Activated T-helper 9 cell treated with anti-CD3 and anti-CD28 coated beads, Interleukin-2, amount 50 U/mL, for 16 hours (primary cell): ENCODE measurements at places on chromosomes 7 and 10.

DNA sequence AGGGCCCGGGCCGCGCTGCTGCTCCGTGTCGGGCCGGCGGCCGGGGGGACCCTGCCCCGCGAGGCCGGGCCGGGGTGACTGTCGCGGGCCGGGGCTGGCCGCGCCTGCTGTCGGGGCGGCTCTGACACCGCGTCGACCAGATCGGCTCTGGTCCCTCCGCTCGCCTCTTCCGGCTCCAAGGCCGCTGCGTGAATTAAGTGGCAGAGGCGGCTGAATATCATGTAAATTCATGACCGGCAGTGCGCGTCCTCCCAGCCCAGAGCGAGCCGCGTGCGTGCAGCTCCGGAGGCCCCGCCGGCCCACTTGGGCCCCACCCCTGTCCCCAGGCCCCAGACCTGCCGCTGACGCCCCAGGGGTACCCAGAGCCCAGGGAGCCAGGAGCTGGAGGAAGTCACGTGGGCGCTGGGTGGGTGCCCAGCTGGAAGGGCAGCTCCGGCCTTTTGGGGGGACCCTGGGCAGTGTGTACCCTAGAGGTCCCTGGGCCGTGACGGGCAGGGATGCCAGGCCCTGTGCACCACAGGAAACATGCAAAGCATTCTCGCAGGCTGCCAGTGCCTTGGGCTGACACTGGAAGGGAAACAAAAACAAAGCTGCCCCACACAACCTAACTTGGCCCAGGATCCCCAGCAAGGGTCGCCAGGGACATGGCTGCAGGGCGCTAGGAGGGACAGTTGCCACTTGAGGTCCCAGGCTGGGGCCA, 584.0 kb upstream of the MKI67 start:
- DNase-seq: no peak

DNA sequence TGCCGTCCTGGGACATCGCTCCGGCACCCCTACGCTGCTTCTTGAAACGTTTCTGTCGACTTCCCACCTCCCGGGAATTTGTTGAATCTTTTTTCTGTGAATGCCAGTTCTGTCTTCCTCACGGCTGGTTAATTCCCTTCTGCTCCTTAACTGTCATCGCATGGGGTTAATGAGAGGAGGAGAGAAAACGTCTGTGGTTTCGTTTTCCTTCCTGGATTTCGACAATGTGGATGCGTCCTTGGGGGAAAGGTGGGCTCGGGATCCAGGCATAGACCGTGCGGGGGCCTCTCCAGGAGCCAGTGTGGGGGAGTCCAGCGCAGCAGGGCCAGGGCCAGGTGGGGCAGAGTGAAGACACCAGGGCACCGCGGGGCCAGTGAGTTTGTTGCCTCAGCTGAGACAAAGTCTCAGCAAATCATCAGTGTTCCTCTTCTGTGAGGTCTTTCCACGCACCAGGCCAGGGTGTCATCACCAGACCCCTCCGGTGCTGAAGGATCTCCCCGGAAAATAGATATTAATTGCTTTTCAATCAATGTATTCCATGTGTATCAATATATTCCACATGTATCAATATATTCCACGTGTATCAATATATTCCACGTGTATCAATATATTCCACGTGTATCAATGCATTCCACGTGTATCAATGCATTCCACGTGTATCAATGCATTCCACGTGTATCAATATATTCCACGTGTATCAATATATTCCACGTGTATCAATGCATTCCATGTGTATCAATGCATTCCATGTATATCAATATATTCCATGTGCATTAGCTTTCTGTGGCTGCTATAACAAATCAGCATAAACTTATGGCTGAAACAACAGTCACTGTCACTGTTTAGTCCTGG, 33.7 kb upstream of the CFAP46 start:
- DNase-seq: no peak

GRCh38 chr7:12930534-12930933, 243.1 kb downstream of the ARL4A start:
- no peak for DNase-seq

DNA sequence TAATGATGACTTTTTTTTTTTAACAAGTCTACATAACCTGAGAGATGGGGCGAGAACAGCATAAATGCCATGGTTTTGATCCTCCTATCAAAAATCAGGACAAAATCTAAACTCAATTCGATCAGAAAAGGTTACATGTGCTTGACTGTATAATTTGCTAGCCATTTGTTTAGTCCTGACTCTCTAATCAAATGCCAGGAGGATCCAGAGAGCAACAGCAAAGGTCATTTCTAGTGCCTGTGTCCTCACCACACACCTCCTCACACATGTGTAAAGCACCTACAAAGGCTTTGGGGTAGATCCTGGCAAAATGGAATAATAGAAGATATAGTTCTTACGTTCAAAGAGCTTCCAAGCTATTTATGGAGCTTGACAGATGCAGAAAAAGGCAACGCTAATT, 11.0 kb upstream of the FAS start:
- no peak for DNase-seq

DNA sequence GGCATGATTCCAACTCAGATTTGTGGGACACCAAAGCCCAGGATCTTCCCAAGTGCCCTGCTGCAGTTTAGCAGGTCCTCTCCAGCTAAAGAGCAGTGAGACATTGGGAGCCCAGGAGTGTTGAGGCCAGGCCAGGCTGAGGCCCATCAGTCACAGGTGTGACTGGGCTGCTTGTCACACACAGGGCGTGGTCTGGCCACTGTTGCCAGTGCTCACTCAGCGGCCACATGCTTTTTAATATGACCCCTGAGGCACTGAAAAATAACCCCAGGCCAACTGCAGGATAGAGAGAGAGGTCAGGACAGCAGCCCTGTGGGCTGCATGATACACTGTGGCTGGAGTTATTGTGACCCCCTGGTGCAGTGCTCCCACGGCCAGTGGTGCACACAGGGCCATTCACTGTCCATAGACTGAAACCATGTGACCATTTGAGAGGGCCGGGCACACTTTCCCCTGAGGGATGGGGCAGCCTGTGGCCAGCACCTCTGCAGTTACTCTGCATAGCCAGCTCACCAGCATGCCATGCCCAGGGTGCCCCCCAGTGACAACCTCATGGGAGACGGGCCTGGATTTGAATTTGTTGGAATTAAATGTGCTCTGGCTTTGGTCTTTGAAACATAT, 4.2 kb downstream of the GDF2 start:
- DNase-seq: no peak

DNA sequence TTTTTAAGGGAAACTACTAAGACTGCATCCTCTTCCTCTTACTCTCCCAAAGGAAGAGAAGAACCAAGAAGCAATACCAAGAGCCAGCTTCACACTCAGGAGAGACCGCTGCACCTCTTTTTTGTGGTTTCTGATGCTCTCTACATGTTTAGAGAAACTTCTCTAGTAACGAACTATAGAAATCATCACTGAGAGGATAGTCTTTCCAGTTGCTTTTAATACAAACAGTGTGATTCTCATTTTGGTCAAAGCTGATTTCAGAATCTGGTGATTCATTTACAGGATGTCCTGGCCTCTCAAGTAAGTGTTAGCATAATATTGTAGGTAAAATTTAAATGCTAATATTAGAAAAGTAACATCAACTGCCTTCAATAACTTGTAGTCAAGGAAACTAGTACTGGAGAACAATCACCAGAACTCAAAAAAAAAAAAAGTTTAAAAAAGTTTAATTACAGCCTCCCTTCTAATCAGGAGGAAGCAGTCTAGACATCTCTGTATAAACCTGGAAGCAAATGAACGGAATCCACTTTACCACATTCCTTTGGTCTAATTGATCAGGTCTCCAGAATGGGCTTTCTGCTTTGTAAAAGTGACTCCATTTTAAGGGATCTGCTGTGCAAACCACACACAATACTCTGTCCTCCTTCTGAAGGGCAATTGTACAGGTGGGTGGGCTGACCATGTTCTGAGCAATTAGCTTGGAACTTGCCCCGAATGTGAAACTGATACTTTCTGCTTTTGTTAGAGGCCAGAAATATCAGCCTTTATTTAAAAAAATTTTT, 3.0 kb downstream of the LAMB1 start:
- no peak for DNase-seq

GRCh38 chr10:130338636-130339024, 202.4 kb downstream of the GLRX3 start:
- DNase-seq: no peak

GRCh38 chr10:6455592-6455991, 124.5 kb downstream of the PRKCQ start:
- DNase-seq: no peak

- no peak for DNase-seq
These were observed 4.2 kb downstream of the PSAP start for GRCh38 chr10:71846816-71847215.

- DNase-seq: no peak
These were observed 90.0 kb downstream of the PTPRN2 start for GRCh38 chr7:158497627-158498026.

GRCh38 chr10:111297351-111297848, 220.6 kb downstream of the ADRA2A start:
- DNase-seq: no peak

GRCh38 chr7:93117327-93117726, 452 bp downstream of the SAMD9 start:
- no peak for DNase-seq
